ENCODE measurements at places on chromosomes 11 and 22. TPM values are rescaled to one million over a fixed set of nuclear protein-coding genes. Genes with fewer than 3 reads are reported as not detected.

The OR6A2 gene
- 0.35 TPM for total RNA-seq

The MACROD1 gene
- 45.2 TPM for total RNA-seq

The PARVG gene
- total RNA-seq: 0.20 TPM

The SLC22A25 gene
- total RNA-seq: not detected

The UBQLN3 gene
- total RNA-seq: not detected

The FAM227A gene
- 1.4 TPM for total RNA-seq

The PIH1D2 gene
- total RNA-seq: 1.3 TPM

The PRR33 gene
- total RNA-seq: not detected

The DEUP1 gene
- total RNA-seq: 8.6 TPM

The PRAME gene
- total RNA-seq: 1,138 TPM

The VPS51 gene
- 103 TPM for total RNA-seq

The CASP12 gene
- not detected for total RNA-seq

The APOBEC3F gene
- total RNA-seq: 3.3 TPM

The FIBIN gene
- not detected for total RNA-seq

The PCNX3 gene
- total RNA-seq: 47.8 TPM

The PNPLA5 gene
- total RNA-seq: not detected

The MS4A4E gene
- total RNA-seq: 0.33 TPM

The UPK3A gene
- total RNA-seq: not detected

The APOA1 gene
- 1.8 TPM for total RNA-seq

The KRTAP5-7 gene
- not detected for total RNA-seq

The HOATZ gene
- not detected for total RNA-seq

The GPHA2 gene
- total RNA-seq: not detected

The CD3D gene
- 34.9 TPM for total RNA-seq

The MFRP gene
- total RNA-seq: not detected

The RASSF10 gene
- not detected for total RNA-seq

The ACTN3 gene
- not detected for total RNA-seq

The SSTR3 gene
- total RNA-seq: not detected

The SHANK3 gene
- 0.13 TPM for total RNA-seq

The OR8D1 gene
- total RNA-seq: not detected

The TMPRSS5 gene
- 0.49 TPM for total RNA-seq

The IGF2 gene
- 0.16 TPM for total RNA-seq

The MS4A6A gene
- total RNA-seq: 1.7 TPM

The HBD gene
- 28.0 TPM for total RNA-seq

The TSSK2 gene
- total RNA-seq: not detected

The GPR152 gene
- total RNA-seq: not detected

The SREBF2 gene
- 84.2 TPM for total RNA-seq

The RPL3 gene
- total RNA-seq: 1,960 TPM

The LRP4 gene
- total RNA-seq: 0.60 TPM

The PDE3B gene
- total RNA-seq: 15.8 TPM

The BANF1 gene
- total RNA-seq: 295 TPM

The TNNI2 gene
- not detected for total RNA-seq

The C11orf16 gene
- not detected for total RNA-seq

The CD248 gene
- 0.20 TPM for total RNA-seq

The BAIAP2L2 gene
- total RNA-seq: 0.13 TPM

The CHRNA10 gene
- total RNA-seq: 1.5 TPM

The RASD2 gene
- not detected for total RNA-seq

The WNT7B gene
- not detected for total RNA-seq

The LUZP2 gene
- total RNA-seq: not detected

The LARGE2 gene
- 12.6 TPM for total RNA-seq

The IFITM10 gene
- not detected for total RNA-seq

The CARNS1 gene
- total RNA-seq: 0.07 TPM

The VSIG10L2 gene
- total RNA-seq: not detected

The KRTAP5-9 gene
- total RNA-seq: not detected

The SNX32 gene
- not detected for total RNA-seq

The CRYBA4 gene
- total RNA-seq: 3.3 TPM

The GPR83 gene
- 0.07 TPM for total RNA-seq

The IFITM1 gene
- total RNA-seq: 717 TPM
